Endothelial cell of umbilical vein (primary cell): ENCODE measurements at places on chromosomes 3 and 15.

GRCh38 chr3:125332504-125332903 is 42.6 kb downstream of the ZNF148 start:
- H3K36me3 ChIP-seq, result no peaks in the 10 kb centered on the region
- no peak for DNase-seq
- peaks cover 42% of the 10 kb centered on the region for H3K4me1 ChIP-seq

DNA sequence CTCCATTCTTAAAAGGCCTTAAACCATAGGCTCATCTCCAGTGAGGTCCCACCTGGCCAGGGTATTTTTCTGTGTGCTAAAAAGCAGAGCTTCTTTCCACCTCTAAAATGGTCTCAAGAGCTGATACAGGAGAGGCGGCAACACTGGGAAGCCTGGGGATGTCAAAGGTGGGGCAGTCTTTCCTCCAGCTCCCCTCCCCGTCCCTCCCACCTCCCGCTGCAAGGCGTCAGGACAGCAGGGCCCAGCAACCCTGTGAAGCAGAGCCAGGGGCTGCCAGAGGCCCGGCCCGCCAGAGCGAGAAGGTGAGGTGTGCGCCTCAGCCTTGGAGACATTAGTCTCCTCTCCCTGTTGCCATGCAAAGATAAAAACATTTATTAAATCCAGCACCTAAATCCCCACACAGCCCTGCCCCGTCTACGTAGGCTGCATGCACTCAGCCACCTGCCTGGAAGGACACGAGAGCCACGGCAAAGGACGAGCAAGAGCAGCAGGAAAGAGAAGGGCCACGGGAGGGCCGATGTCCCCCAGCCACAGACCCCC is 75.6 kb downstream of the FAM174B start:
- H3K4me3 ChIP-seq, result no peak overlapping the region
- H3K36me3 ChIP-seq, result no peaks in the 10 kb centered on the region
- H3K27me3 ChIP-seq, result no peaks in the 10 kb centered on the region
- no peak overlapping the region for H3K27ac ChIP-seq
- no peaks in the 10 kb centered on the region for H3K4me1 ChIP-seq
- no peak for DNase-seq

GRCh38 chr3:182435860-182436259 is 357.4 kb upstream of the ATP11B start:
- no peaks in the 10 kb centered on the region for H3K27me3 ChIP-seq
- H3K4me3 ChIP-seq, result no peak overlapping the region
- no peak for DNase-seq
- H3K27ac ChIP-seq, result no peak overlapping the region

DNA sequence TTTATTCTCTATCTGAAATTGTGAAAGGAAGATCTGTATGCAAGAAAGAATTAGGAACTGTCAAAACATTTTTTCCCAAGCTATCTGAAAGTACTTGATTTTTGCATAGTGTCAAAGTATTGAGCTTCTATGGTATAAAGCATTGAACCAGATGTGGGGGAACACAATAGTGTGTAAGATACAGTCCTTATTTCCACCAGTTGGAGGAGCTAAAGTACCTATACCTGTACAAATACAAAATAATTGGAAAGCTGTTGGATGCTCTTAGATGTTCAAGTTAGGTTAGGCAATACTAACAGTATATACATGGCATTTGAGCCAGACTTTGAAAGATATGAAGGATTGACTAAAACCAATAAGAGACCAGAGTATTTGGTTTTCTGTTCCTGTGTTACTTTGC is 148.4 kb downstream of the B3GALNT1 start:
- no peaks in the 10 kb centered on the region for H3K27me3 ChIP-seq
- no peaks in the 10 kb centered on the region for H3K36me3 ChIP-seq
- H3K4me3 ChIP-seq, result no peak overlapping the region
- H3K4me1 ChIP-seq, result no peaks in the 10 kb centered on the region
- H3K27ac ChIP-seq, result no peak overlapping the region

DNA sequence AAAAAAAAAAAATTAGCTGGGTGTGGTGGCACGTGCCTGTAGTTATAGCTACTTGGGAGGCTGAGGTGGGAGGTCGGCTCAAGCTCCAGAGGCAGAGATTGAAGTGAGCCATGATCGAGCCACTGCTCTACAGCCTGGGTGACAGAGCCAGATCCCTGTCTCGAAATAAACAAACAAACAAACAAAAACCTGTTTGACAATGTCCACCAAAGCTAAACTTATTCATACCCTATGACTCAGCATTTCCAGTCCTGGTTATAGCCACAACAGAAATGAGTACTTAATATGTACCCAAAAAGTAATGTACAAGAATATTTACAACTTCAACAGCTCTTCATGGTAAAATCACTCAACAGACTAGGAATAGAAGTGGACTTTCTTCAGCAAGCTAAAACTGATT is 31.1 kb downstream of the SERP1 start:
- H3K4me1 ChIP-seq, result no peaks in the 10 kb centered on the region
- no peak overlapping the region for H3K27ac ChIP-seq
- no peaks in the 10 kb centered on the region for H3K27me3 ChIP-seq

DNA sequence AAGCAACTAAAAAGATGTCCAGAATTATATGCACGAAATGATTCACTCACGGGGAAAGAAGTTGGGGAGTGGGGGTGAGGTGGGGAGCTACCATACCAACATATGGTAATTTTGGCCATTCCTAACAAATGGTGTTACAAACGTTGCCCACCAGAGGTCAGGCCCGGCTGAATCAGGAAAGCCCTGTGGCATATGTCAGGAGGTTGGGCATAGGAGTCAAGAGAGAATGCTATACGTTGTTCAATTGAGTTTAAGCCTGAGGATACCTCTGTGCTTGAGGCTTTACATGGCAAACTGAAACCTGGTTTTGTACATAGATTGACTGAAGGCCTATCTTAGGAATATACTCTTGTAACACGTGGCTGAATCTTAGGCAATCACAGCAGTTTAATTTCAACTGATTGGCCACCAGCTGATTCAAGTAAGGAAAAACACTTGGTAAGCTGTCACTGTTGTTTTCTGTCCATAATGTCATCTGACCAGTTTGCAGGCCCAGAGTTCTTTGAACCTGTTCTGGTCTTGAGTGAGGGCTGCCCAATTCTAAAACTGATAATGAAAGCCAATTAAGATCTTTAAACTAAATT is 23.4 kb upstream of the SLC2A2 start:
- H3K36me3 ChIP-seq, result no peaks in the 10 kb centered on the region
- DNase-seq, result peak; percentile 67
- H3K27ac ChIP-seq, result no peak overlapping the region
- no peak overlapping the region for H3K4me3 ChIP-seq
- no peaks in the 10 kb centered on the region for H3K27me3 ChIP-seq
- no peaks in the 10 kb centered on the region for H3K4me1 ChIP-seq

DNA sequence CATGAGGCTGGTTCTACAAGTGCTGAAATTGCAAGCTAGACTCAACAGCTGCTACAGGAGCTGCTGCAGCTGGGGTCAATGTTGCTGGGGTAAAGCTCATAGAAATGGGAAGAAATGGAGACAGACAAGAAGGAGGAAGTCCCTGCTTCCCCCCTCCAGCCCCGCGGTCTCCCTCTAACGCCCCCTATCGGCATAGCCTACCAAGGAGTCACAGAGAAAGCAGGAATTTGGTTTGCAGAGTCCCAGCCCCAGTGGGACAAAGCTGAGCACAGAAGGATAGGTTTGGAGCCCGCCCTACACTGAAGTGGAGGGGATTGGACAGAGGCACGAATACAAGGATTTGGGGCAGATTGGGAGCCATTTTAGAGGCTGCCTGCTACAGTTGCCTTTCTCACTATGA is 176.9 kb upstream of the ANKRD28 start:
- no peak overlapping the region for H3K4me3 ChIP-seq
- no peak overlapping the region for H3K27ac ChIP-seq
- H3K36me3 ChIP-seq, result no peaks in the 10 kb centered on the region

DNA sequence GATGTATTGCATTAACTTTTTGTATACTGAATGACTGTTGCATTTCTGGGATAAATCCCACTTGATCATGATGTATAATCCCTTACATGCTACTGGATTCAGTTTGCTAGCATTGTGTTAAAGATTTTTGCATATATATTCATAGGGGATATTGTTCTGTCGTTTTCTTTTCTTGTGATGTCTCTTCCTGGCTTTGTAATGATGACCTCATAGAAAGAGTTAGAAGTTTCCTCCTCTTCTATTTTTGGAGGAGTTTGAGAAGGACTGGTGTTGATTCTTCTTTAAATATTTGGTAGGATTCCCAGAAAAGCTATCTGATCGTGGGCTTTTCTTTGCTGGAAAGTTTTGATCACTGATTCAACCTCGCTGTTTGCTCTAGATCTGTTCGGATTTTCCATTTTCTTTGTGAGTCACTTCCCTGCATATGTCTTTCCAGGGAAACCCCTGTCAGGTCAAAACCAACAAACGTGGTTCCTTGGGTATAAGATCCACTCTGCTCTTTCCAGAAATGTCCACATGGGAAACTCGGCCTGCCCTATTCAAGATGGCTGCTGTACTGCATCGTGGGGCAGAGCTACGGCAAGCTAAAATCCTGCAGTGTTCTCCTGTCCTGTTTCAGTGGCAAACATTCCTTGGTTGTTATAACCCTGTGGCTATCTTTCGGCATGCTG is 120.4 kb downstream of the GABRG3 start:
- H3K36me3 ChIP-seq, result no peaks in the 10 kb centered on the region
- no peak overlapping the region for H3K27ac ChIP-seq
- H3K27me3 ChIP-seq, result no peaks in the 10 kb centered on the region
- no peak for DNase-seq

DNA sequence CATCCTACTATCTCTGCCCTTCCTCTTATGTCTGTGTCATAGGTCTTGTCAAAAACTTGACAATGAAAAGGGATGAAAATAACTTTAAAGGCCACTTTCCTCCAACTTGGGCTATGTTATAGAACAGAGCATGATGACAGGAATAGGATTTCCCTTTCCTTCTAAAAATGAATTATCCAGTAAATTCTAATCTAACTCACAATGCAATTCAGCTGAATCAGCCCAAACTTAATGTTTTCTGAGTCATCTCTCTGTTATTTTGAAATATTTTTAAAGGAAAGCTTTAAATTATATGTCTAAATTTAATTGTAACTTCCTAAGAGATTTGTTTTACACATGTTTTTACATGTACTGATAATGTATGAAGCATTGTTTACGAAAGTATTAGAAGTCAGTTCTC is 258.5 kb downstream of the BBX start:
- H3K36me3 ChIP-seq, result peaks cover 3% of the 10 kb centered on the region
- H3K4me1 ChIP-seq, result no peaks in the 10 kb centered on the region
- DNase-seq, result no peak
- no peak overlapping the region for H3K27ac ChIP-seq
- H3K4me3 ChIP-seq, result no peak overlapping the region

DNA sequence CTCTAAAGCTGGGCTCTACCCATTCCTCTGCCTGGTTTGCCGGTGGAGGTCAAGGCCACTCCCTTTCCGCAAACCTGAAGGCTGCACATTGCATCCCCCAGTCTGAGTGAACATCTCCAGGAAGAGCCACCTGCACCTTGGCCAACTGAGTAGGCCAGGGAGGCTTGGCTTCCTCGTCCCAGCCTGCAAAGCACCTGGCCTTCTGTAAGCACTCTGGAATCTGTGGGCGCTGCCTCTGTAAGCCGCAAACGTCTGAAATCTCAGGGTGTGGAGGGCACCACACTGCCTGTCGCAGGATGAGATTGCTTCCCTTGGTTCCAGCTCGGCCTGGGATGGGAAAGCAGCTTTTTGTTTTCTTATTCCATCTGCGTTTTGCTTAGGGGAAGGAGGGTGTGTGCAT is 81.3 kb downstream of the SEC22A start:
- no peaks in the 10 kb centered on the region for H3K36me3 ChIP-seq
- no peaks in the 10 kb centered on the region for H3K27me3 ChIP-seq
- DNase-seq, result no peak
- no peak overlapping the region for H3K27ac ChIP-seq
- H3K4me3 ChIP-seq, result no peak overlapping the region

GRCh38 chr3:162658003-162658402 is 1161.4 kb downstream of the OTOL1 start:
- H3K4me1 ChIP-seq, result no peaks in the 10 kb centered on the region
- no peaks in the 10 kb centered on the region for H3K36me3 ChIP-seq
- H3K27ac ChIP-seq, result no peak overlapping the region

- no peaks in the 10 kb centered on the region for H3K27me3 ChIP-seq
- DNase-seq, result peak; percentile 54
- peaks cover 35% of the 10 kb centered on the region for H3K4me1 ChIP-seq
- no peak overlapping the region for H3K4me3 ChIP-seq
- H3K27ac ChIP-seq, result peak overlapping the region; percentile 45
Measured at GRCh38 chr3:158709666-158710083, 22.6 kb downstream of the RARRES1 start.

DNA sequence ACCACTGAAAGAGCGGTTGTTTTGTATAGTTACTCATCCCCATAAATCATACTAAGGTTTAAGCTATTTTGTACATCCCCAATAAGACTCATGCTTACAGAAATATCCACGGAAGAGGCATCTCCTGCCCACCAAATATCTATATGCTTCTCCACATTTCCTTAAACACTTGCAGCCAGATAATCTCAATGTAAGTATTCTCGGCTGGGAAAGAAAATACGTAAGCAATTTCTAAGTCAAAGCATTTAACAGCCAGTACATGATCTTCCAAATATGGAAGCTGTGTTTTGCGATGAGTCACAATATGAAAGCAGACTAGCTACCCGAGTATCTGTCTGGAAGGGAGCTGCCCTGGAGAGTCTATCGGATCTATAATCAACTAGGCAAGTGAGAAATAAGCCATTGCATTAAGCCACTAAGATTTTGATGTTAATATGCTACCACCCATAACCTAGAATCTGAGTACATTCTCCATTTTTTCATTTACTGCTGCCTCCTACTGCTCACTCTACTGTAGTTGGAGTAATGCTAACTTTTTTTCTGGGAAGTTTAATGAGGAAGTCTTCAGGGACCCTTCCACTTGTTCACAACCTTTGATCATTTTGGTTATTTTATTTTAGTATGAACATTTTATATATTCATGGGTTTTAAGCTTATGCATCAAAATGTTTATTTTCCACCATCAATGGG is 26.9 kb upstream of the ZMAT3 start:
- no peaks in the 10 kb centered on the region for H3K36me3 ChIP-seq
- peaks cover 2% of the 10 kb centered on the region for H3K27me3 ChIP-seq
- no peak for DNase-seq
- no peaks in the 10 kb centered on the region for H3K4me1 ChIP-seq
- no peak overlapping the region for H3K27ac ChIP-seq
- H3K4me3 ChIP-seq, result no peak overlapping the region

- DNase-seq, result no peak
- no peak overlapping the region for H3K27ac ChIP-seq
- peaks cover 38% of the 10 kb centered on the region for H3K27me3 ChIP-seq
- no peak overlapping the region for H3K4me3 ChIP-seq
- no peaks in the 10 kb centered on the region for H3K4me1 ChIP-seq
- H3K36me3 ChIP-seq, result no peaks in the 10 kb centered on the region
Measured at GRCh38 chr3:123447749-123448517, 957 bp downstream of the ADCY5 start.

GRCh38 chr3:158492685-158493084 is 78.3 kb upstream of the MLF1 start:
- no peak overlapping the region for H3K27ac ChIP-seq
- DNase-seq, result no peak
- H3K4me1 ChIP-seq, result no peaks in the 10 kb centered on the region
- no peaks in the 10 kb centered on the region for H3K36me3 ChIP-seq
- H3K4me3 ChIP-seq, result no peak overlapping the region

DNA sequence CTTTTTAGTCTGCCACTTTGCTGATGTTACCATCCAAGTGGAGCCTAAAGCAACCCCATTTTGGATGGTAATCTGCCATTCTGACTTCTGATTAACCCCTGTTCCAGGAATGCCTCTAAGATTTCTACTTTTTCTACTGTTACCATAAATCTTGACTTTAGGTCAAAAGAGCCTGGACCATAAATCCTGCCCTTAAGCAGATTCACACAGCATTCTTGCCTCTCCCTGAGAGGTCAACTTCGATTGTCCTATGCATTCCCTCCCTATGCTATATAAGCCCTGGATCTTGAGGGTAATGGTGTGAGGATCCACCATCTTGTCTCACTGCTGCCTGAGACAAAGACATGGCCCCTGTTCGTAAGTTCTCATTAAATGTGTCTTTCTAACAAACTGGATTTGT is 177.3 kb downstream of the GABRB3 start:
- no peaks in the 10 kb centered on the region for H3K4me1 ChIP-seq
- no peaks in the 10 kb centered on the region for H3K36me3 ChIP-seq
- H3K27ac ChIP-seq, result no peak overlapping the region
- H3K4me3 ChIP-seq, result no peak overlapping the region
